ENCODE measurements at places on chromosomes 5 and 9.

DNA sequence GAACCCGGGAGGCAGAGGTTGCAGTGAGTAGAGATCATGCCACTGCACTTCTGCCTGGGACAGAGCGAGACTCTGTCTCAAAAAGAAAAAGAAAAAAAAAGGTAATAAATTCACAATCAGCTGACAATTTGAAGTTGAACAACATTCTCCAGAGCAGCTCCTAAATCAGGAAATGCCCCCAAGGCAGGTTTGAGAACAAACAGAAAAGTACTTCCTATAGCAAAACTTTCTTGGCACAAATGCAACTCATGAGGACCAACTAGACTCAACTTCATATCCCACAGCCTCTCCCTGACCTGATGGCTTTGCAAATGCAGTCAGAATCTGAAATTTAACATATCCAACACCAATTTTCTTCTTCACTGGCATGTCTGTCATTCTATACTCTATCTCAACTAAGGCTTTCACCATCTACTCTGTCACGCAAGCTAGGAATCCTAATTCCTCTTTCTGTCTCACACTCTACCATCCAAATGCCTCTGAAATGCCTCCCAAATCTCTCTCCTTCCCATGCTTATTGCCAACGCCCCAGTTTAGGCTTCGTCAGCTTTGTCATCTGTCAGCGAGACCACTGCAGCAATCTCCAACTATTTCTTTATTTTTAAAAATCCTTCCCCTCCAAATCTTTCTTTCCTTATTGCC, 113.3 kb downstream of the MAPKAP1 start:
- no peak for DNase-seq

- DNase-seq: no peak
Observed at GRCh38 chr9:108383796-108384195, 472.0 kb downstream of the ACTL7B start.

GRCh38 chr9:4547016-4547415, 56.7 kb downstream of the SLC1A1 start:
- no peak for DNase-seq

GRCh38 chr5:124454081-124454480, 292.4 kb downstream of the ZNF608 start:
- DNase-seq: no peak

- DNase-seq: no peak
Observed at GRCh38 chr5:93607367-93608258, 24.6 kb downstream of the NR2F1 start.

- DNase-seq: no peak
Observed at GRCh38 chr9:98791608-98792490, 4.5 kb downstream of the ANKS6 start.
